CD8-positive, alpha-beta memory T cell (primary cell): ENCODE measurements at places on chromosomes 7 and 10.

DNA sequence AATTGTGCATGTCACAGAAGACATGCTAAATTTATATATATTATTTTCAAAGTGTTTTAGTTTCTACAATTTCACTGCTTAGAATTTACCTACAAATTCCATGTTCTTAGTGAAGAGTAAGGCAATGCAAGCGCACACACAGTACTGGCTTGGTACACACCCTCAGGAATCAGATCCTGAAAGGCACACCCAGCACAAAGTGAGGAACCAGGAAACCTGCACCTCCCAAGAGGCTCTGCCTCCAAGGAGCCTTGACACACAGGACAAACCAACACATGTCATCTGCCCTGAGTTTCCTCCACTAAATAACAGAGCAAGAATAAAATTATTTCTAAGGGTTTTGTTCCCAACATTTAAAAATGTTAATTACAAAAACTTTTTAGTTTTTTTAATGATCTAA lies 156.2 kb downstream of the PARD3 start:
- DNase-seq = no peak

GRCh38 chr10:128898133-128898915 lies 568.7 kb upstream of the MGMT start:
- DNase-seq = no peak

GRCh38 chr7:499853-500485 lies 19.7 kb downstream of the PDGFA start:
- DNase-seq = no peak

GRCh38 chr7:146961617-146962016 lies 845.0 kb downstream of the CNTNAP2 start:
- DNase-seq = no peak

DNA sequence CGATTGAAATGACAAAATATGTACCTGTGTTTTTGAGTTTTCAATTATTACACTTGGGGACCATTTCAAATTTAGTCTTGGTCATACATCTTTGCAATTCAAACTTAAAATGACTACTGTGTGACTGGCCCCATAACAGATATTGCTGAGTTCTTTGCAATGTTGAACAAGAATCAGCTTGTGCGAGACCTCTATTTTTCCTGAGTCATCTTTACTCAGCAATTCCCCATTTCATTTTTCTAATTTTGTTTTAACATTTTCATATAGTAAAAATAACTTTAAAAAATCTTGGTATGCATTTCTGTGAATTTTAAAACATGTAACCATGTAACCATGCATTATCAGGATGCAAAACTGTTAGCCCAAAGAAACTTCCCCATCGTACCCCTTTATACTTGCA lies 678.1 kb downstream of the ANKRD7 start:
- DNase-seq = no peak

GRCh38 chr7:150977382-150978125 lies 567 bp downstream of the KCNH2 start:
- DNase-seq = no peak

GRCh38 chr7:140534743-140535142 lies 55.4 kb upstream of the MKRN1 start:
- no peak for DNase-seq

GRCh38 chr7:144531181-144531580 lies 127.7 kb upstream of the NOBOX start:
- DNase-seq = no peak

- DNase-seq = no peak
These were observed 76.8 kb upstream of the BTBD16 start for GRCh38 chr10:122194251-122194650.

- DNase-seq = no peak
These were observed 188.5 kb upstream of the BMPER start for GRCh38 chr7:33716581-33717477.

- DNase-seq = no peak
These were observed 2.6 kb downstream of the ADCYAP1R1 start for GRCh38 chr7:31054608-31055278.

DNA sequence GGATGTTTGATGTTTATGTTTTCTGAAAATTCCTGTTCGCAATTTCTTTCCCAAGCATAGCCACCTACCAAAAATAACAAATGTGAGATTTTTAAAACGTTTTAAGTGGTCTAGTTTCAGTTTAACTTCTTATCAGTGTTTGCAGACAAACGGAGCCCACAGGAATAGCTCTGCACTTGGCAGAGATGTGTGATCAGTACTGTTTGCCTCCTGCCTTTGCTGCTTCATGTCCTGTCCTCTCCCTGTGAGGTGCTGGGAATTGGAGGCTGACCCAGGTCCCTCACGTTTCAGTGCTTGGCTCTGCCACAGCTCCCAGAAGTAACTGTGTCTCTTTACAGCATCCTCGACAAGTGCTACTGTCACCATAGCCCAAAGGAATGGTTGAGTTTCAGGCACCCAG lies 1.2 kb downstream of the UCN3 start:
- DNase-seq = no peak

DNA sequence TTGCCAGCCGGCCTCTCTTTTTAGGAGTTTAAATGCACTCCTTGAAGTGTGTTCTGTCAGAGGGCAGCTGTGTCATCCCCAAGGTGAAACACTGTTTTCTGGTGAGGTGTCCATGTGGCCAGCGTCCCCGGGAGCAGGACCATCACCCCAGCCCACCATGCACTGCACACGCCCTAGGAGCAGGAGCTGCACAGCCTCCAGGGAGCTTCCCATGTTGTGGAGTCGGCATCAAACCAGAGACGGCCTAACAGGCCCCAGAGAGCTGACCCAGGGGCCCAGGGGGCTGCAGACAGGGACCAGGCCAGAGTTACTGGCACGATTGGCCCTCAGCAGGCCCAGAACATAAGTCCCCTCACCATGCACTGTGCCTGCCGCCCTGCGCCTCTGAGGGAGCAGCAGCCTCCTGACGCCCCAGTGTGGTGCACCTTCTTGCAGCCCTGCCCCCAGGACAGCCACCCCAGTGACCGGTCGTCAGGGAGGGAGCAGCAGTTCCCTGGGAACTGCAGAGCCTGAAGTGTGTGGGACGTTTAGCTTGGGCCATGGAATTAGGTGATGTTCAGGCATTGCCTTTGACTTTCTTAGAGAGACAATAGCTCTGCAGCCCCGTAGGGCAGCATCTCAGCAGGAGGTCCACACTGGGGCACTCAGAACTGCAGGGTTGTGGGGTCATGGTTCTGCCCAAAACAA lies 97.9 kb downstream of the NKX6-2 start:
- no peak for DNase-seq

DNA sequence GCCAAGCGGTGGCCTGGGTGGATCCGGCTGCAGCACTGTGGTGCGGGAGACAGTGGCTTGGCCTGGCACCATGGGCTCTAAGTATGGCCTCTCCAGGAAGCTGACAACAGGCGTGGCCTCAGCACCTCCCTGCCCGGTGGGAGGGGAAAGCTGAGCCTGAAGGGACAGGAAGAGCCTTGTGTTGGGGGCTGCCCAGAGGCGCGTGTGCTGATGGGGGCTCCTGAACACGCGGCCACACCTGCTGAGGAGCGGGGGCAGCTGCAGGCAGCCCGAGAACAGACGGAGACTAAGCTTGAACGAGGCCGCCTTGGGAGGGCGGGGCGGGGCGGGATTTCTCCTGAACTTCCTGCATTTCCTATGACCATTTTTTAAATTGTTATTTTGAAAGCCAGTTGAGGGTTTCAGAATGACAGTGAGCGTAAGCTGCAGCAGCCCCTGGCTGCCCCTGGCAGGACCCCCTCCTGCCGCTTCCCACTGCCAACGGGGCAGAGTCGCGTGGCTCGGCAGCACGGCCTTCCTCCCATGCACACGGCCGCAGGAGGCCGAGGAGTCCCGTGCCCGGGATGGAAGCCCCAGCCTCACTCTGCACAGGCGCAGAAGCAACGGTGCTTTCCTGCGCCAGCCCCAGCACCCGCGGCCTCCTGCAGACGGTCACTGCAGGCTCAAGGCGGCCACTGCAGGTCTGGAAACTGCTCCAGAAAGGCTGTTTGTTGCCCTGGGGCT lies 43.2 kb downstream of the DPYSL4 start:
- no peak for DNase-seq

- no peak for DNase-seq
These were observed 2.6 kb downstream of the ABCA13 start for GRCh38 chr7:48173756-48174382.

- DNase-seq = no peak
These were observed 82.2 kb downstream of the HIPK2 start for GRCh38 chr7:139695588-139695987.

DNA sequence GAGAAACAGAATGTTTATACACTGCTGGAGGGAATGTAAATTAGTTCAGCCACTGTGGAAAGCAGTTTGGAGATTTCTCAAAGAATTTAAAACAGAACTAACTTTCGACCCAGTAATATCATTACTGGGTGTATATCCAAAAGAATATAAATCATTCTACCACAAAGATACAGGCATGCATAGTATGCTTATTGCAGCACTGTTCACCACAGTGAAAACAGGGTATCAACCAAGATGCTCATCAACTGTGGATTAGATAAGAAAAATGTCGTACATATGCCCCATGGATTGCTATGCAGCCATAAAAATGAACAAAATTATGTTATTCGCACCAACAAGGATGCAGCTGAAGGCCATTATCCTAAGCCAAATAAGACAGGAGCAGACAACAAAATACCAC lies 343.1 kb upstream of the KCND2 start:
- no peak for DNase-seq

DNA sequence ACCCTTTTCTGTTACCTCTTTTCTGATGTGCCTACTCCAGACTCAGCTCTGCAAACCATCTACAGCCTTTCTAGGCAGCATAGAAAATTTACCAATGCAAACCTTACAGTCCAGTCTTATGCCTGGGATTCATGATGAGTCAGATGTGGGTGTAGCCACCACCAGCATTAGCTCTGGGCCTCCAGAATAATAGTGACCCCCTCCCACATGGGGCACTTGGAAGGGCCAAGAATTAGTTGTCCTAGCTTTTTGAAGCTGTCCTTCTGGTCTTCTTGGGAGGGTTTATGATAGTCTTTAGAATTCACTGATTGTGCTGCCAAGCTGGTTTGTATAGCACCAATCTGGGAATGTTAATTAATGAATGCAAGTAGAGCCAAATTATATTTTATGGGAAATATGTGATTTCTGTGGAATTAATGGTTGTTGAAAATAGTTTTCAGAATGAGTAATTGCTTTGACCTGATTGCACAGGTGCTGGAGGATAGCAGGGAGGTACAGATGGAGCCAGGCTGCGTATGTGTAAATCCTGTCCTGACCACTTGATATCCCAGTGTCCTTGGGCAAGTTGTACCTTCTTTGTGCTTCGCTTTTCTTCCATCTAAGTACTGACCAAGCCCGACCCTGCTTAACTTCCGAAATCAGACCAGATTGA lies 94.8 kb downstream of the CPED1 start:
- no peak for DNase-seq

DNA sequence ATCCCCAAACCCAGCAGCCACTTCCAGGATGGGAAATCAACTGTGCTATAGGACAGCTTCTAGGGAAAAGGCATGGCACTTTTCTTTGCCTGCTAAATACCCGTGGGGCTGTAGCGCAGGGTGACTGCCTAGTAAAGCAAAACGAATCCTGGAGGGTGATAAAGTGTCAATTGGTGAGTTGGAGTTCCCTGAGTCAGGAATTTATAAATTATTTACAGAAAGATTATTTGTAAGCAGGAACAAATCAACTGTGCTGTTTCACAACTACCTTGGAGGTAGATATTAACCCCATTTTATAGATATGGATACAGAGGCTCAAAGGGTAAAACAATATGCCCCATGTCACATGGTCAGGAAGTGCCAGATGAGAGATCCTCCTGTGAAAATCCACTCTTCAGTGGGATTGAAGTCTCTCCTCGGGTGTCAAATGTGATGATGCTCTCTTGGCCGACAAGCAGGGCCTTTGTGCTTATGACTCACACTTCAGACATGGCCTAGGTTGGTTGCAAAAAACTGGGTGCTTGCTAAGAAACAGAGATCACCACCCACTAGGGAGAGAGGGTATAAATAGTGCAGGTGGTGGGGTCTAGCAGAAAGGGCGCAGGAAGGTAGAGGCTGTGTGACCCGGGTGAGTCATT lies 383.2 kb upstream of the ZMIZ1 start:
- DNase-seq = no peak

DNA sequence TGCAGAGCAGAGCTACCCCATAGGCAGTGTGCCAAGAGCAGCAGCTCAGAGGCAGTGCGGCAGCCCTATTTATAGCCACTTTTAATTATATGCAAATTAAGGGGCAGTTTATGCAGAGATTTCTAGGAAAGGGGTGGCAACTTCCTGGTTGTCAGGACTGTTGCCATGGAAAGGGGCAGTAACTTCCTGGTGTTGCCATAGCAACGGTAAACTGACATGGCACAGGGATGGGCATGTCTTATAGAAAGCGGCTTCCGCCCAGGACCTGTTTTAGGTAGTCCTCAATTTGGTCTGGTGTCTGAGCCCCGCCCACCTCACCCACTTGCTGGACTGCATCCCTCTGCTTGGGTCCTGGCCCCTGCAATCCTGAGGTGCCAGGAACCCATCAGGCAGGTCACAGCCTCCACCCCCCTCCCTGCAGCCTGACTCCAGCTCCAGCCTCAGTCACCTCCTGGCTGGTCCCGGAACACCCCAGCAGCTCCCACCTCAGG lies 115.8 kb downstream of the TMEM130 start:
- no peak for DNase-seq

DNA sequence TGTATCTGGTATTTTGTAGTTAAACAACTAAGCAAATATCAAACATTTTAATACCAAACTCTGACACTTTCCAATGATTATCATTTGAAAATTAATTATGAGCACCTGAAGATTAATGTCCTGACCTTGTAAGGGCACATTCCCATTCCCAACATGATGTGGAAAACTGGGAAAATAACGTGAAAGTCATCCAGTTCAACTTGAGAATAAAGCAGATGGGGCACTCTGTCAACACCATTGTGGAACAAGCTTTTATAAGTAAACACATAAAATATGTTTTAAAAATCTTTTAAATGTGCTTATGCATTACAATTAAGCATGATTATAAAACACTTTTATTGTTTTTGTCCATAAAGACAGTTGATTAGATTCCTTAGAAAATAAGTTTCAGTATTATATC lies 14.1 kb downstream of the STEAP2 start:
- no peak for DNase-seq

DNA sequence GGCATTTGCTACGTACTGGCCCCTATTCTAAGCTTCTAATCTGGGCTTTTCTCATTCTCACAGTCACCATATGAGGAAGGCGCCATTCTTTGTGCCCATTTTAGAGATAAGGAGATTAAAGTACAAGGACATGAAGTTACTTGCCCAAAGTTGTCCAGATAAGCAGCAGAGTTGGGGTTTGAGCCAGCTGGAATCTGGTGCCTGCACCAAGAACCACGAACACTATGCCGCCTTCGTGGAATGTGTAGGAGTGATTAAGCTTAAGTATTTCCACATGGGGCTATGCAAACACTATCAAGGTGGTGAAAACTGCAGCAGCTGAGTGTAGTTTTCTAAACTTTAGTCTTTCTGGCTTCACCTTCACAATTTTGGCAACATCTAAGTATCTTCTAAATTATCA lies 342.7 kb upstream of the ETV1 start:
- DNase-seq = no peak

DNA sequence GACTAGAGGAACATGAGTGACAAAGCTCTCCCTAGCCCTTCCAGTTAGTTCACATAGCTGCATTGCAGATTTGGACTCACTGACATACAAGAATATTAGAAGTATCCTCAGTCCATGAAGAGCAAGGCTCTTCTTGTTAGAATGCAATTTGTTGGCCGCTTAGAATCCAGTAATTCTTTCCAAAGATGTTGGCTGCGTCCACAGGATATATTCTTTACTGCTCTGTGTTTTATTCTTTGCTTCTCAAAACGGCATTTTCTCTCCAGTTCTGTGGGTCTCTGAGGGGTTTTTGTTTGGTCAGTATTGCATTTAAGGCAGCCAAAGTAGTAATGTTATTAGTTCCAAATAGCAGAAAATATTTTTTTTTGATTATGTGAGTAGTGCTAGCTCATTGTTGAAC lies 588.6 kb downstream of the DNAJB9 start:
- DNase-seq = no peak
